ENCODE measurements at places on chromosomes 16 and 17.
A peak's percentile ranks its signal among the peaks of the same experiment; 100 is the strongest.

DNA sequence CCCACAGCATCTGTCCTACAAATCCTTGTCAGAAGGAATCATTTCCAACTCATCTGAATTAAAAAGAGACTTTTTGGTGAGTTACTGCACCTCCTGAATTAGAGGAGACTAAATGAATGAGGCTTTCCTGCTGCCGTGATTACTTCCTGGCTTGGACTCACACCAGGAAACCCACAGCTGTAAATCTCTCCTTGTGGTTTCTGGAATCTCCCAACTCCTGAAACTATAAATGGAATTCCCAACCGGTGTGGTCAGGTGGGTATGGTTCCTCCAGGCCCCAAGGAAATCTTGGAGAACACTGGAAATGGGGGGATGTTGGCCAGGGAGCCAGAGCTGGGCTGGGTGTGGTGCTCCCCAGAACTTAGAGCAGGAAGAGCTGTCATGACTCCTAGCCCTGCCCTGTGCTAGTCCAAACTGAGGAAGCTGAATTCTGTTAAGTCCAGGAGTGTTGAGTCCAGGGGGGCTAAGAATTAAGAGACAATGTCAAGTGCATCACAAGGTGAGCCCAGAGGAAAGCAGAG lies 216.4 kb downstream of the GSG1L start:
- DNase-seq: no peak

- DNase-seq: peak; percentile 48
These were observed 470 bp downstream of the MLYCD start for GRCh38 chr16:83899272-83899897.

- no peak for DNase-seq
These were observed 75.6 kb downstream of the GNAO1 start for GRCh38 chr16:56266641-56267607.

GRCh38 chr17:35299135-35299534 lies 56.3 kb downstream of the SLFN5 start:
- DNase-seq: peak; percentile 85

GRCh38 chr17:74824961-74825627 lies 34.6 kb downstream of the GRIN2C start:
- DNase-seq: no peak

DNA sequence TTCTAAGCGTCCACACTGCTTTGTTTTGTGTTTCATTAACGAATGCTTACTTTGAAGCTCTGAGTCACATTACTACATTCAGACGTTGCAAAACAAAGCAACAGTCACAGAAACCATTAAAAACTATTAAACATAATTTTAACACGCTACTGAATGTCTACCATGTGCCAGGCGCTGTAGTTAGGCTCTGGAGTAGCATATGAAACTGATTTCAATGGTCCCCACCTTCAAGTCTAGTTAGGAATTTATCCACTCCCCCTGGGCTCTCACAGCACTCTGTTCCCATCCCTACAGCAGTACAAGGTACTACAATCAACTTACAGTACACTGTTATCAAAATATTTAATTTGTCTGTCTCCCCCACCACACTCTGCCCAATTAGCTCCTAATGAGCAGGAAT lies 631 bp downstream of the UTP6 start:
- DNase-seq: peak; percentile 23

DNA sequence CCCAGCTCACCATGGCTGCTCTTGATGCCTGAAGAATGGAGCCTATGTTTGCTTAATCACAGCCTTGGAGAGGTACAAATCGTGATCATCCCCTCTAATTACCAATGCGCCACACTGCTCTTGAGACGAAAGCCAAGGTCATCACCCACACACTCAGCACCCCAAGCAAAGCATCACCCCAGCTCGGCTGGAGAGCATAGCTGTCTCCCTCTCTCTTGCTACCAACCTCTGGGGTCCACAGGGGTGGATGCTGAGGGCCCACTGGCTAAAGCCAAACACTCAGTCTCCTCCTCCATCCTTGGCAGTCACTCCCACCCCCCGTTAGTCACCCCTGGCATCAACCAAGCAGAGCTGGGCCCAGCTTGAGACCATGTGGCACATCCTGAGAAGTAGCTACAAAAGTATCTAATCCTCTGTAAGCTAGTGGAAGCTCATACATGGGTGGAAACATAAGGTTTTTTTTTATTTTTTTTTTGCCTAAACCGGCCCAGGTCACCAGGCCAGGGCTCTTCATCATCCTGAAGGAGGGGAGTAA lies 44.8 kb downstream of the PIMREG start:
- no peak for DNase-seq

GRCh38 chr17:60455378-60455777 lies 33.1 kb downstream of the CHCT1 start:
- DNase-seq: no peak

DNA sequence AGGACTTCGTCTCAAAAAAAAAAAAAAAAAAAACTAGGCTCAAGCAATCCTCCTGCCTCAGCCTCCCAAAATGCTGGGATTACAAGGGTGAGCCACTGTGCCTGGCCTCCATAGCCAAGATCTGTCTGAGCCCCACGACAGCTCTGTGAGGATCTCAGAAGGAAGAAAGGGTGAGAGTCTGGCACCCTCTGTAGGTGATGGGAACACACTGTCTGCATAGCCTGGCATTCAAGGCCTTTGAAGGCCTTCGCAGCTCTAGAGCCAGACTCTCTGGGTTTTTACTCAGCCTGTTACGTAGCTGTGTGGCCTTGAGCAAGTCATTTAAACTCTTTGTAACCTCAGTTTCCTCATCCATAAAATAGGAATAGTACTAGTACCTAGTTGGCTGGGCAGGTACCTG lies 6.3 kb upstream of the XPO6 start:
- DNase-seq: peak; percentile 30

GRCh38 chr17:46841561-46842379 lies 9.6 kb upstream of the WNT9B start:
- no peak for DNase-seq

DNA sequence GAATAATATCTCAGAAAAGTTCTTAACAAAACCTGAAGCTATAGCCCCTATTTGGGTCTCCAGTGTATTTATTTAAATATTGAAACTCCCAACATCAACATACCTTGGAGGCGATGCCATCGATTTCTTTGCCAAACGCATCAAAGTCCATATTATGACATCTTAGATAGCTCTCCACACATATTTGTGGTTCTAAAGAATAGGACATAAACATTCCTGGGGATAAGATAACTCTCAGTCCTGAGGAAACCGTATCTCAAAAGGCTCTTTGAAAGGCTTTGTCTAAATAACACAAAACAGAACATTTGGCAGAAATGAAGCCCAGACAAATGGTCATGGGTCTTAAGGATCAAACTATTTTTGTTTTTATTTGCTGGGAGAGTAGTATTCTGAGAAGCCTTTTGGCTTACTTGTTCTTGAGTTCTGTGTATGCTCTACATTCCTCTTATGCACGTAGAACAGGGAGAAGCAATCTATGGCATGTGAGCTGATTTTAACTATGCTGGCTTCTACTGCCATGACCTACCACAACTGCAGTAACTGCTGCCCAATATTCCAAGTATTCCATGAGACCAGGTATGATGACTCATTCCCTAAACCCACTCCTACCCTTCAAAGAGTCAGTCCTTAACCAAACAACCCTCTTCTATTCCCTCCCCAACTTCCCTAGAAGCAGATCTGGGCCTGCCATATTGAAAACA lies 279.0 kb upstream of the ZFHX3 start:
- no peak for DNase-seq

GRCh38 chr17:37176723-37177122 lies 199.1 kb upstream of the C17orf78 start:
- peak; percentile 49 for DNase-seq

- DNase-seq: no peak
These were observed 57.6 kb upstream of the CBFA2T3 start for GRCh38 chr16:89034573-89034961.

GRCh38 chr16:3879887-3880564 lies 487 bp downstream of the CREBBP start:
- DNase-seq: no peak

GRCh38 chr17:21201298-21201595 lies 12.7 kb downstream of the TMEM11 start:
- DNase-seq: no peak

DNA sequence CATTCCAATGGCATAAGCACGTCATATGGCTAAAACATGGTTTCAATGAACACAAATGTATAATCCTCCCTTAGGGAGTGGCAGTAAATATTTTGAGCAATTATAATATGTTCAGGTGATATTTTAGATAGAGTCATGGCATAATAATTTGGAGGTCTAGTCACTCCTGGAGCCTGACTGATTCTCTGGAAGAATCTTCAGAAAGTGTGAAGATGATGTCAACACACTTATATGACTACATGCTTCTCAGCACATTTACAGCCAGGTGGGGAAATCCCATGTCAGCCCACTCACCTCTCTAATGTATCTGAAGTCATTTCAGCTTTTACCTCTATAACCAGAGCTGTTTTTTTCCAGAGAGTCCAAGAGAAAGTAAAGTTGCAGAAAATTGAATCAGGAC lies 474.8 kb downstream of the SHISA9 start:
- peak; percentile 54 for DNase-seq

DNA sequence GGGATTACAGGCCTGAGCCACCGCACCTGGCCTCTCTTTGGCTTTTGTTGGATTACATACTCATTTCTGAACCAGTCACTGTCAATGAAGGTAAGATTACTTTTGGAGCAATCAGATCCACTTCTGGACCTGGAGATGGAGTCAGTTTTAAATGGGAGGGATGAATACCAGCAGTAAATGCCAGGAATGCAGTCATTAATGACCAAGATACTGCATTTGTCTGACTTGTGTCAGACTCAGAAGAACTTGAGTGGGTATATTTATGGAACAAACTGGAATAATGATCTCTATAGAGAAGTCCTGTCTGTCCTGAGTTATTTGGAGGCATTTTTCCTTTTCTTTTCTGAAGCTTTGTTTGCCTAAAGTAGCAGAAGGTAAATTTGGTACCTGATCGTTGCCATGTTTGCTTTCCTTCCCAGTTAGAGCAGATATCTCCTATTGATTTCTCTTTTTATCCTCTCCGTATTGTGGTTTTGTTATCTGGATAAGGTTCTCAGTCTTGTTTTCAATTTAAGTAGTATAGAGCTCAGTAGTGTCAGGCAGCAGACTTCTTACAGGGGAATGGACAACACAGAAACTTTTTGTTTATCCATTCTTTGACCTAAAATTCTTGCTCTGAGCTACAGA lies 10.7 kb downstream of the NLK start:
- DNase-seq: no peak

DNA sequence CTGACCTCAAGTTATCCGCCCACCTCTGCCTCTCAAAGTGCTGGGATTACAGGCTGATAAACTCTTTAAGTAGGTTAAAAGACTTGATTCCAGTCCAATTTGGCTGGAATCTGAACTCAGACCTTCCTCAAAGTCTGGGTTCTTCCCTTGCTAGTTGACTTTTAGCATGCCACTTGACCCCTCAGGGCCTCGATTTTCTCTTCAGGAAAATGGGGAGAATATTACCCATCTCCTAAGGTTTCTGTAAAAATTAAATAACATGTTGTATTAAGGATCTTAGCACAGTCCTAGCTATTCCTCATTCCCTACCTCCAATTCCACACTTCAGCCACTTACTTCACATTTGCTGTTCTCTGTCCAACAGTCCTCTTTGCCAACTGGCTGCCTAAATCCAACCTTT lies 1.9 kb downstream of the GTF3C1 start:
- DNase-seq: no peak

- DNase-seq: peak; percentile 70
These were observed 15.3 kb downstream of the CCL11 start for GRCh38 chr17:34300652-34301370.

GRCh38 chr17:5665164-5665563 lies 80.9 kb upstream of the NLRP1 start:
- no peak for DNase-seq

- DNase-seq: no peak
These were observed 9.2 kb downstream of the SGSM2 start for GRCh38 chr17:2346475-2346874.

DNA sequence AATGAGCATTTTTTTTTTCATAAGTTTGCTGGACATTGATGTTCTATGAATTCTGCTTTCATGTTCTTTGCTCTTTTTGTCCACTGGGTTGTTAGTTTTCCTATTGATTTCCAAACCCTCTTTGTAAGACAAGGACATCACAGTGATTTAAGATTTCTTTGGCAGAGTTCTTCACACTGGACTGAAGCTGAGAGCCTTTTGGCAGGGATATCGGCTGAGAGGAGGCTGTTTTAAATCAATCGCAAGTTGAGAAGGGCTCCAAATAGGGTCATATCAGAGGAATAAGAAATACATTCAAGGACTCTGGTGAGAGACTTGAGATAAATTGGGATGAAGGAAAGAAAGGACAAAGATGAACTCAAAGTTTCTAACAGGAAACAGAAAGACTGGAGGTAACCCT lies 165.8 kb upstream of the AXIN2 start:
- no peak for DNase-seq

DNA sequence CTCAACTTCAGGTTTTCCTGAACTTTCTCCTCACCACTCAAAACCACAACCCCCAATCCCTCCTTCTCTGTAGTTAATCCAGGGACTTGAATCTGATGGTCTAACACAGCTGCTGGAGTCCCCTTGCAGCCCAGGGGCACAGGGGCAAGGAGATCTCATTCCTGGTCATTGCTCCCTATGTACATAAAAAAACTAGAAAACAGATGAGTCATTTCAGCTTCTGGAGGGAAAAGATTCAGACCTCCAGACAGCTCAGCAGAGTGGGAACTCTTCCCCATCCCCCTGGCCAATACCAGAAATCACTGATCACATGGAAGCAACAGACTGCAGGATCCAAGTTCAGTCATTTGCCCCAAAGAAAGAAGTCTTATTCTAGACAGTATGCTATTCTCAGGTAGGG lies 62.1 kb downstream of the DYNLRB2 start:
- no peak for DNase-seq

DNA sequence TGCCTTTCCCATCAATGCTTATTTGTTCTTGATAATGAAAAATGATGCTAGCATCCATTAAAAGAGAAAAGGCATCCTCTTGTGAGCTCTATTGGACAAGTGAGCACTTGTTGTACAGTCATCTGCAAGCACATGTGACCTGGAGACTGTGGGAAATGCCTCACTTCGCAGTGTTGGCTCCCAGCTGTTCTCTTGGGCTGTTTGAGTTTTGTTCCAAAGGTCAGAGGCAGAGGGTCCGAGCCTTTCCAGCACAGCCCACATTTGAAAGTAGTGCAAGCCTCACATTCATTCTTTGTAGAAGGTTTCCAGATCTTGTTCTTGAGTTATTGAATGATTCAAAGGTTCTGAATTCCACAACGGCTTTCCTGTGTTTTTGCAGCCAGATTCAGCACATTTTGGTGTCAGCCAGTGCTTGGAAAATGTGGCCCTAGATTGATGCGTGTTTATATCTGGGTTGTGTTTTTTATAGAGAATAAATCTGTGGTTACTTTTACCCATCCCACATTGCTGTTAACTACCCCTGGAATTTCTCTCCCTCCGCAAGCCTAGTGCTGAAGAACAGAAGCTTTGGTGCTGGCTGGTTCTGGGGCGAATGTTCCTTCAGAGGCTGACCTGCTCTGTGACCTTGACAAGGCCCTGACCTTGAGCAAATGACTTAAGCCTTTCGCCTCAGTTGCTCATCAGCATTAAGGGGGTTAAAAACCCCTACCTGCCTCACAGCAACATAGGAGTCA lies 49.8 kb downstream of the CDH1 start:
- DNase-seq: peak; percentile 86

All from foreskin keratinocyte (primary cell).